ENCODE measurements at places on chromosomes 12 and 14. TPM values are rescaled to one million over a fixed set of nuclear protein-coding genes. Genes with fewer than 3 reads are reported as not detected.

- DNase-seq, result peak; percentile 43
Observed at GRCh38 chr12:120078868-120079267, 37.7 kb downstream of the RAB35 start.

DNA sequence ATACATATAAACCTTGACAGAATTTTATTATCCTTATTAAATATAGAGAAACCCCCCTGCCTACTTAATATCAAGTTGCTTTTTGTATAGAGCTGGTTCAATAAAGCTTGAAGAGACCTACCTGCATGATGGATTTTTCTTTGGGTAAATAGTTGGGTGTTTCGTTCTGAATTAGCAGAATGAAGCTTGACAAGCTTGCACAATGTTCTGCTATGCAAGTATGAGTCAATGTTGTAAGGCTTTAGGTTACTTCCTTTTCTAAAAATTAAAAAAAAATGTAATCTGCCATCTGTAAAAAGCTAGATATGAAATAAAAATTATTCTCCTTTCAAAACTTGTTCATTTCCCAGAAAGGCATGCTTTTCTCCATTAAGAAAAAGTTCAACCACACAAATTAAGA, 1662.6 kb upstream of the SEL1L start:
- no peak for DNase-seq

- no peak for DNase-seq
Observed at GRCh38 chr12:29611906-29612305, 114.4 kb upstream of the OVCH1 start.

- DNase-seq, result no peak
Observed at GRCh38 chr12:117875744-117876435, 92.9 kb downstream of the KSR2 start.

DNA sequence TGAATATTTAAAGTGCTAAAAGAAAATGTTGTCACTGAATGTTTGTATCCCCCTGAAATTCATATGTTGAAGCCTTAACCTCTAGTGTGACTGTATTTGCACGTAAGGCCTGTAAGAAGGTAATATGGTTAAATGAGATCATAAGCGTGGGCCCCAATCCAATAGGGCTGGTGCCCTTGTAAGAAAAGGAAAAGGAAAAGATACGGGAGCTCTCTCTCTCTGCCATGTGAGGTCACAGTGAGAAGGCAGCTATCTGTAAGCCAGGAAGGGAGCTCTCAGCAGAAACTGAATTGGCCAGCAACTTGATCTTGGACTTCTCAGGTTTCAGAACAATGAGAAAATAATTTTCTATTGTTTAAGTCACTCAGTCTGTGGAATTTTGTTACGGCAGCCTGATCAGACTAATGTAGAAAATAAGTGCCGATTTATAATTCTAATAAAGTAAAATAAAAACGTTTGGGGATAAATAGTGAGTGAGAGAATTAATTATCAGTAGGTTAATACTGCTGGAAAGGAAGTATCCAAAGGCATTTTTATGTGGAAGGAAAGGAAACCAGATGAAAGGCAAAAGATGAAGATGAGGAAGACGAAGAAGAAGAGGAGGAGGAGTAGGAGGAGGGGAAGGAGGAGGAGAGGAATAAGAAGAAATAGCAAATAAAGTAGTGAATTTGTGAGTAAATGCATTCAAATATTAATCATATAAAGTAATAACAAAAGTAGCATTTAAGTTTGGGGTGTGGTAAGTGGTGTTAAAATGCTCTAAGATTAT, 188.5 kb upstream of the KRR1 start:
- DNase-seq, result no peak

- DNase-seq, result no peak
Observed at GRCh38 chr14:78074561-78074960, 95.6 kb upstream of the NRXN3 start.

GRCh38 chr14:104794631-104794992, 936 bp downstream of the AKT1 start:
- DNase-seq, result no peak

DNA sequence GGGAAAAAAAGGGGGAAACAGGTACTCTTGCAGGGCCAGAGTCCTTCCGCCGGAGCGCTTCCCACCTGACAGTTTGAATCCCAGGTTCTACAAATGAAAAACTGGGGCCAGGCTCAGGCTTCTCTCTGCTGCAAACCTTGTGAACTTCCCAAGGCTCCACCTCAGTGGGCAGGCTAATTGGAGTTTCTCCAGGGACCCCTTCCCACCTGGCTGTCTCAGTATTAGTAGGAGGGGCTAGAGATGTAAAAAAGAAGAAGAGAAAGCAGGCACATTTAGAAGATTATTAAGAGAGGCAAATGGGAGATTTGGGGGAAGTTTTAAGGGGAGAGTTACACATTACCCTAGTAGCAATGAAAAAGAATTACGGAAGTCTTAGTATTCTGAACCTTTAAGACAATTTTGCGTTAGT, 20.0 kb upstream of the CLEC2D start:
- DNase-seq, result no peak

The ATXN2 gene
- total RNA-seq, result 11.8 TPM

The KCNA1 gene
- total RNA-seq, result 0.71 TPM
